SHP77 (cell line): ENCODE measurements at places on chromosomes 1 and 21.

GRCh38 chr1:161390559-161390858 lies 22.8 kb upstream of the CFAP126 start:
- DNase-seq: peak; percentile 63

DNA sequence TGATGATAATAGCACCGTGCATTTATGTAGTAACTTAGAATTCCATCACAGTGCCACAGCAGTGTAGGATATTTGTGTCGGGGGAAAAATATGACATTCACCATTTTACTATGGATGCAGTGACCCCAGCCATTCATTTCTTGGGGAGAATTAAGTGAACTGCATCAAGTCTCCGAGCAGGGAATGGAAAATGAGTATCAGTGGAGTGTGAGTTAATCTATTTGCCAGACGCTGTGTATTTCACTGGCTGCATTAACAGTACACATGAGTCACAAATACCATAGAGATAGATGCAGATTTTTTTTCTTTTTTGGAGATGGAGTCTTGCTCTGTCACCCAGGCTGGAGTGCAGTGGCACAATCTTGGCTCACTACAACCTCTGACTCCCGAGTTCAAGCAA lies 33.8 kb upstream of the SLC45A1 start:
- DNase-seq: no peak

- no peak for DNase-seq
These were observed 302.8 kb downstream of the KIF26B start for GRCh38 chr1:245457562-245457961.

GRCh38 chr1:35725596-35725995 lies 6.9 kb upstream of the C1orf216 start:
- no peak for DNase-seq

- DNase-seq: no peak
These were observed 300.6 kb upstream of the PRMT6 start for GRCh38 chr1:106755682-106756406.

DNA sequence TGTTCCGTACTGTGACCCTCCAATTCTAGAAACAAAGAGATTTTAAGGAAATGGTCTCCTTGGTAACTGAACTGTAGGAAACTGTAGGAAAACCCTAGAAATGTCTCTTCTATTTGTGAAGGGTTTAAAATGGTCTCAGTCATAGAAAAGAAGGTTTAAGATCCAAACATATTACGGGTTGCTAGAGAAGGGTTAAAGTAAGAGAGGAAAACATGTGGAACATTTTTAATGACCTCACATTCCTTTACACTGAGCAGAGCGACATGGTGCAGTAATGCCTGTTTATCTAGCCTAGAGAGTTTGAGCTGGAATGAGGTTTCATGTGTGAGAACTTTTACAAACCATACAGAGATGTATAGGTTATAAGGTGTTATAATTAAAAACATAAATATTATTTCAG lies 36.9 kb upstream of the C1orf105 start:
- DNase-seq: no peak

GRCh38 chr1:28078262-28078661 lies 10.1 kb downstream of the EYA3 start:
- DNase-seq: no peak

DNA sequence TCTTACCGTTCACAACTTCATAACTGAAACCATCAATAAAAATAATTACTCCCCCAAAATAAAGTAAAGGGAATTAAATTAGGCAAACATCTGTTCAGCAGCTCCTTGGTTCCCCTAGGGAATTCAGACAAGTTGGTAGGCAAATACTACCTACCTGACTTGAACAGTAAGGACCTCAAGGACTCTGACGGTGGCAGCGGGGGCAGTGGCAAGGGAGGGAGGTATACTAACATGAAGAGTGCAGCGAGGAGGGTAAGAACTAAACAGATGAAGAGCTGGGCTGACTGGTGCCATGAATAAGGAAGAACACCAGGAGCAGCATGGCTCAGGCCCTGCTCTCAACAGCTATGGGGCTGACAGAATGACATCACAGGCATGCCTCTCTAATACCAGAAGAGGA lies 33.1 kb downstream of the MTOR start:
- no peak for DNase-seq

DNA sequence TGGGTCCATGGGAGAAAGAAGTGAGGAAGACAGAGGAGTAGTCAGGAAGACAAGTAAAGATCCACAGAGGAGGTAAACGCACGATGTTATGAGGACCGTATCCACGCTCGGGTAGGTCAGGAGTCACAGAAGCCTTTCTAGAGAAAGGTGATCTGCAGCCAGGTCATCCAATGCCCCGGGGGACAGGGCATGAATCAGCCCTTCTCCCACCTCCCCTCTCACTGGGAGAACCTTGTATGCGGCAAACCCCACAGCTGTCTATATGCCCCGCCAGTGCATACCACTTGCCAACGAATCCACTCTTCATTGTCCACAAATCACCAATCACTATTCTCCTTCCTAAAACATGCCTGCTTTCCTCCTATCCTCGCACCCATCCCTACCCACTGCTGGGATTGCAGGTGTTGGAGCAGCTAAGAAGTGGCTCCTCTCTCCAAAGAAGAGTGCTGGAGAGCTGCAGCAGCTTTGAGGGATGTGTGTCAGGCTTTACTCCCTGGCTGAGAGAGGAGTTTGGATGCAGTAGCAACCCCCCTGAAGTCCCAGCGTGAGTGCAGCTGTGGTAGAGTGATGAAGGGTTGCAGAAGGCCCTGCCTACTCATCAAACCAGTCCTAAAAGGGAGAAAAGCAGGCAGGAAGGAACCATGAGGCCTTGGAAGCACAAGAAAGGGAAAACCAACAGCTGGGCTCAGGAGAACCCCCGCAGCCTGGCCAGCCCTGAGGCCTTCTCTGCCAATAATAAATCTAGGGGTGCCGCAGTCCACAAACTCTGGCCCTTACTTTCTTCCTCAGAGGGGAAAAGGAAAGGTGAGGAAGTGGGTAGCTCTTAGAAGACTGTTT lies 102.2 kb upstream of the GADD45A start:
- DNase-seq: no peak

DNA sequence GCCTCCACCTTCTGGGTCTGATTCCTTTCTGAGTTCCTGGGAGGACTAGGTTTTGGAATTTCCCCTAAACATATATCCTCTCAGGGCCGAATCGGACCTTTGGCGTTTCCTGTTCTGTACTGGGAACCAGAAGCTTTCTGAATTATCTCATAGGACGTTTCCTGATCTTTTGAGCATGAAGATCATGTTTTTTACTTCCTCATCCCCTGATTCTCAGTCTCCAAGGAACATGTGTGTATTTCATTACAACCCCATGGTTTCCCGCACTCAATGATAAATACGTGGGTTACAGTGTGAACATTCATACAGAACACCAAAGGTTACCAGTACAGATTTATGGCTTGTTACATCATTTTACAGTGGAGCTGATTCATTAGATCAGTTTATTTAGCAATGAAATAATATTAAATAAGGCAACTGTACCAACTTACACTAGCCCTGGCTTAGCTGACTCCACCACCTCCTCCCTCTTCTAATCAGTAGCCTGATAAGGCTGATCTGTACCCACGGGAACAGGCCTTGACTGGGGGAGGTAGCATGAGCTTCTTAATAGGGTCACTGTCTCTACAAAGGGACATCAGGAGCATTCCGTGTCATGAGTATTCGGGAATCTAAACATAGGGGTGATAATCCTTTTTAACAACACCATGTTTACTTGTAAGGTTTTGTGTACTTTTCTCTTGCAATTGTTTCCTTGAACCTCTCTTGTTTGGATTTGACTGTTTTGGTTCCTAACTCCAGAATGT lies 57.8 kb upstream of the ERRFI1 start:
- no peak for DNase-seq

- DNase-seq: no peak
These were observed 339.6 kb downstream of the CHRM3 start for GRCh38 chr1:239725933-239726332.

DNA sequence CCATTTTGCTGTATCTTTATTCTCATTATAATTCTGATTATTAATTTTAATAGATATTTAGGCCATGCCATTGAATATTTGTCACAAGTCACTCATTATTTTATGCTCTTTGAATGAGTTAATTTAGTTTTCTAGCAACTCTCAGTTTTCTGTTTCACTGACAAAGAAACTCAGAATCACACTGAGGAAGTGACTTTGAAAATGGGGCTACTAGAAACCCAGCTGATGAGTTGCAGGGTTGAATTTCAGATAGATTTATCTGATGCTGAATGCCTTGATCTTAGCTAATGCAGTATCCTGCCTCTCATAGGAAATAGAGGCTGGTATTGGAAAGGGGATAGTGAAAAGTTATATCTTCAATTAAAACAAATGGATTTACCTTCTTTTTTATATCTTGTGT lies 67.4 kb upstream of the PLA2G4A start:
- no peak for DNase-seq

GRCh38 chr1:27614625-27615344 lies 10.8 kb upstream of the AHDC1 start:
- DNase-seq: no peak
